ENCODE measurements at places on chromosomes 7 and 10. TPM values are rescaled to one million over a fixed set of nuclear protein-coding genes. Genes with fewer than 3 reads are reported as not detected.

DNA sequence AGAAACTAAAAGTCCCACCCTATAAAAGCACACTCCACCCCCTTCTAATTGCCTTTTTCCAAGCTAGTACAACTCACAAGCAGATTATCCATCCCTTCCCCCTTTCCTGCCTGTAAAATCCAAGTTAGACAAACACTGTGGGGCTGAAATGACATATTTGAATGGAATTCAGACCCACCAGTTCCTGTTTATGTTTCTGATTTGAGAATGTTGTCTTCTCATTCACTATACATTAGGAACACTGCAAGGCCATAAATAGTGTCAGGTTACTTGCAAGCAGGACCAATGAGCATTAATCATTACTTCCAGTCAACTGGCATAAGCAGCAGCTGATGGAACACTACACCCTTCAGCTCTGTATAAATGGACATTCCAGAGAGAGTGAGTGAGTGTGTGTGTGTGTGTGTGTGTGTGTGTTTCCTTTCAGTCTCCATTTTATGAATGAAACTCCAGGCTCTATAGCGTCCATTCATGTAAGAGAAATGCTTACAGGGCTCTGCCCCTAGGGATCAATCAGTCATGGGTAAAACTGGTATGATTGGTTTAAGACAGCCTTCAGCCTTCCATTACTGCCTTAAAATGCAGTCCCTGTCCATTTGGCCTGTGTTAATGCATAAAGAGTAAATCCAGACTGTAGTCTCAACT, 69.3 kb downstream of the ETV1 start:
- no peak for DNase-seq

DNA sequence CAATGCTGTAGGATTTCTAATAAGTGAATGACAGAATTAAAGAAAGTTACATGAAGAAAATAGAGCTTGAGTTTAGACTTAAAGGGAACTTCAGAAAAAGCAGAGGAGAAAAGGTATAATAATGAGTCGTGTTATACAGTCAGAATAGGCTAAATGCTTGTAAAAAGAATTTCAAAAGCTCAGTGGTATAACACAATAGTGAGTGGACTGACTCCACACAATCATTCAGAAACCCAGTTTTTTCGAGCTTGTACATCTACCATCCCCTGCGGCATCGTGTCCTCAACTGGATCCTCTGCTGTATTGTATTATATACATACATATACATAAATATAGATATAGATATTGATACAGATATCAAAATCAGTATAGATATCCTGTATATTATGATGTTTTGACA, 52.2 kb downstream of the IMMP2L start:
- no peak for DNase-seq

DNA sequence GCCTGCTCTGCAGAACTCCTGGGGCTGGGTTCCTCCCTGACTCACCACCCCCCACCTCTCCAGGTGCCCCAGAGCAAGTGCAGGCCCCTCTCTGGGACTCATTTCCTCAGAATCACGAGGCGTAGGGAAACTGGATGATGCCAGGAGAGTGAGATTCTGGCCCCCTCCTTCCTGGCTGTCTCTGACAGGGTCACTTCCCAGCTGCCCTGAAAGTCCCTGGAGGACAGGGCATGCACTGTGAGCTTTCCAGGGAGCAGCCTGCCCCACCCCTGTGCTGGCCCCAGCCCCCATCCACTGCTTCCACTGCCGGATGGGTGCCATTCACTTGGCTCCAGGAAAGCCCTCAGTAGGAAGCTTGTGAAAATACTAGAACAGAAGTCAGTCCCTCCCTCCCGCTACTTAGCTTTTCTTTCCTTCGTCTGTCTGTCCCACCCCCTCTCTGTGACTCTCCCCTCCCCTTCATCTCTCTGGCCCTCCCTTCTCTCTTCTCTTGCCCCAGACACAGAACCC, 10.4 kb downstream of the TACR2 start:
- DNase-seq: no peak

DNA sequence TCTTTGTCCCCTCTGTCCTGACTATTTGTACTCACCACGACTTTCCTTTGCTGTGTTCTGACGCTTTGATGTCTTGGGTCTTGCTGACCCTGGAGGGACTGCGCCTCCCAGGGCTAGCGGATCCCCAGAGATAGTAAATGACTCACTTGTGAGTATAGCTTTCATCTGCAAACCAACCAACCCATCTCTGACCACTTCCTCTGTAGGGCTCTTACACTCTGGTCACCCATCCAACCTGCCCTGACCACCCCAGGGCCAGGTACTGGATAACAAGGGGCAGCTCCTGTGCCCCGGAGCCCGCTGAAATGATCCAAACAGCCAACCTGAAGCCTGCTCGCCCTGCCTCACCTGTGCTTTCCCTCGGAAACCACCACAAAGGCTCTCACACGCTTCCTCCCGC, 125.2 kb upstream of the CARD11 start:
- DNase-seq: no peak

DNA sequence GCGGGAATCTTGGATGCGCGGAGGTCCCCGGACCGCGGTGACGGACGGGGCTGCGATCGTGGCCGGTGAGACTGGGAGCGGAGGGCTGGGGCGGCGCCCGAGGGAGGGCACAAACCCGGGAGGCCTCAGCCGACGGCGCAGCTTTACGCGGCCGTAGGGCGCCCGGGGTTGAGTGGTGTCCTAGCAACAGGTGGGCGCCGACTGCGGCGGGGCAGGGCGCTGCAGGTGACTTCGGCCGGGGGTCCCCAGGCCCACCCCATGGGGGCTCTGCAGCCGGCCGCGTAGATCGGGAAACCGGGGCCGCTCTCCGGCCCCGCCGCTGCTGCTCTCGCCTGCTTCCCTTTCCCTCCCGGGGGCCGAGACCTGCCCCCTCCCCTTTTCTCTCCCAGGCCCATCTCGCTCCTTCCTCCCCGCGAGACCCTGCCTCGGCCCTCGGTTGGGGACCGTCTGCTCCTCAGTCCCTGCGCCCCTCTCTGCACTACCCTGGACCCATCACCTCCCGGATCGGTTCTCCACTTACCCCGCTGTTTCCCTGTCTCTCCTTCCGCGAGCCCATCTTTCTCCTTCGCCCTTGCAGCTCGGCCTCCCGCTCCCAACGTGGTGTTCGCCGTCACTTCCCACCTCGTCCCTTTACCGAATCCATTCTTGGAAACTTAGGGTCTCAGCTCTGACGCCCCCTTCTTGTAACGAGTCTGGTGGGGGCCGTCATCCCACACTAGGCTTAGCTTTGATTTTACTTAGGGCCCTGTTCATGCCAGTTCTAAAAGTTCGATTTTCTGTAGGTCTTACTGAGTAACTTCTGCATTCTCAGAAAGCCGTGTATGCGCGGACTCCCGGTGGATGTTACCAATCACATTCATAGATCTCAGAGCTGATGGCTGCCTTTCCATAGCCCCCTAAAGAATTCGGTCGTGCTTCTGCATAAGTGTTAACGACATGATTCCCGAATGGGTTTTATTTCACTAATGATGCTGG, 18.5 kb upstream of the ACBD5 start:
- no peak for DNase-seq

- no peak for DNase-seq
These were observed 362.0 kb downstream of the ZNF248 start for GRCh38 chr10:37495415-37495814.

GRCh38 chr7:24336461-24336860, 52.5 kb downstream of the NPY start:
- DNase-seq: no peak

- no peak for DNase-seq
These were observed 14.9 kb upstream of the SLIT1 start for GRCh38 chr10:97200616-97201015.

DNA sequence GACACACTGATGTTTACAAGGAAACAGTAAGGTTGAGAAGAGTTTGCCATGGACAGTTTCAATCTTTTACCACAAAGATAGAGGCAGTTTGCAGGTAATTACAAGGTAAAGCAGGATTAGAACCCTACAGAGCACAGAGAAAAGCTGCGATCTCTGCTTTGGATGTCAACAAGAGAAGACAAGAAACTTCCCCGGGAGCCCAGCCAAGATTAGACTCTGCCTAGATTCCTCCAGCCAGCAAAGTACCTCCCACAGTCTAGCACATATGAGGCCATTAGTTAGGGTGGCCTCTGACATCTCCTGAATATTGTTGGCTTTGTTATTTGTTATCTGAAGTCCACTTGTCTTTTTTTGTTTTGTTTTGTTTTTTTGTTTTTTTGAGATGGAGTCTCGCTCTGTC, 178.1 kb downstream of the CALN1 start:
- no peak for DNase-seq

- DNase-seq: no peak
These were observed 47.1 kb upstream of the DYNC1I1 start for GRCh38 chr7:95725205-95725604.

GRCh38 chr10:112232670-112233069, 49.1 kb upstream of the GPAM start:
- DNase-seq: no peak

GRCh38 chr7:6691609-6692106, 15.1 kb downstream of the ZNF12 start:
- no peak for DNase-seq

DNA sequence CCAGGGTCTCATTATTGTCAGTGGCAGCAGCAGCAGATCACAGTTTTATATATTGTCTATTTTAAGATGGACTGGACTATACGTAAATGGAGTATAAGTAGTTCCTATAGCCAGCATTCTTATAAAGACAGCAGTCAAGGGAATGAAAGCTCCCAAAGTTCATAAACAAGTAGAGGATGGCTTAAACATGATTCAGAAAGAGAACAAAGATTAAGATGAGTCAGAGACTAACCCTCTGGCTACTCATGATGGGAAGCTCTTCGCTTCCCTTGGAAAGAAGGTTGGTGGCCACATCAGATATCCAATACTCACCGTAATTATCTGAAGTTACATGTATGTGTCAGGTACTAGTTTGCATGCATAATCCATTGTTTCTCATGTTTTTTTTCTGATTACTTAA, 277.0 kb downstream of the INHBA start:
- no peak for DNase-seq

DNA sequence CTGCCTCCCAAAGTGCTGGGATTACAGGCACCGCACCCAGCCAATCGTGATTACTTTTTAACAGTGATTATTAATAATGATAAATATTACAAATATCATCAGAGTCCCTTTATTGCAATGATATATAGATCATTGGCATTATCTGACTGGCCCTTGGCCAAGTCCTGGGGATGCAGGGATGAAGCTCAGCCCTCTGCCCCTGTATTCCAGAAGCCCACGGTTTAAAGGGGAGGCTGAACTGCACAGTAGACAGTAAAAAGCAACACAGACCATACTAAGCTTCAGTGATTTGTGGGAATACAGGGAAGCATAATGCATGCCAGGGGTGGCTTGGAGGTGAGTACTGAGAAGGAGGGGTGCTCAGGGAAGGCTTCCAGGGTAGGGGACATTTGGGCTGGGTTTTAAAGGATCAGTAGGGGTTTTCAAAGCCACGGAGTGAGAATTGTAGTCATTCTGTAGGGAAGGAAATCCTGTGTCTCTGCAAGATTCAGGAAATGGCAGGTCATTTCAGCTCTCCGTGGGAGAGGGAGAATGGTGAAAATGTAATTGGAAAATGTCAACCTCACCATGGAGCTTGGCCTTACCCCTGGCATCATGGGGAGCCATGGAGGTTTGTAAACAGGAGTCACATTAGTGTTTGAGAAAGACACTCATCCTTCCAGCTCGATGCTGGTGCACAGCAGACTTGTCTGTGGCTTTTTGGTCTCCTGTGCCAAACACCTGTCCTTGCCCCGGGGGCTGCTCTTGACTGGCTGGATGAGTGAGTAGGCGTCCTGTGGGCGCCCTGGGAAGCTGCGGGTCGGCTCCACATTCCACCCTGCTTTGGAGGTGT, 8.8 kb downstream of the ADAMTS14 start:
- no peak for DNase-seq

- no peak for DNase-seq
These were observed 58.8 kb downstream of the ZNF518A start for GRCh38 chr10:96188916-96189315.

DNA sequence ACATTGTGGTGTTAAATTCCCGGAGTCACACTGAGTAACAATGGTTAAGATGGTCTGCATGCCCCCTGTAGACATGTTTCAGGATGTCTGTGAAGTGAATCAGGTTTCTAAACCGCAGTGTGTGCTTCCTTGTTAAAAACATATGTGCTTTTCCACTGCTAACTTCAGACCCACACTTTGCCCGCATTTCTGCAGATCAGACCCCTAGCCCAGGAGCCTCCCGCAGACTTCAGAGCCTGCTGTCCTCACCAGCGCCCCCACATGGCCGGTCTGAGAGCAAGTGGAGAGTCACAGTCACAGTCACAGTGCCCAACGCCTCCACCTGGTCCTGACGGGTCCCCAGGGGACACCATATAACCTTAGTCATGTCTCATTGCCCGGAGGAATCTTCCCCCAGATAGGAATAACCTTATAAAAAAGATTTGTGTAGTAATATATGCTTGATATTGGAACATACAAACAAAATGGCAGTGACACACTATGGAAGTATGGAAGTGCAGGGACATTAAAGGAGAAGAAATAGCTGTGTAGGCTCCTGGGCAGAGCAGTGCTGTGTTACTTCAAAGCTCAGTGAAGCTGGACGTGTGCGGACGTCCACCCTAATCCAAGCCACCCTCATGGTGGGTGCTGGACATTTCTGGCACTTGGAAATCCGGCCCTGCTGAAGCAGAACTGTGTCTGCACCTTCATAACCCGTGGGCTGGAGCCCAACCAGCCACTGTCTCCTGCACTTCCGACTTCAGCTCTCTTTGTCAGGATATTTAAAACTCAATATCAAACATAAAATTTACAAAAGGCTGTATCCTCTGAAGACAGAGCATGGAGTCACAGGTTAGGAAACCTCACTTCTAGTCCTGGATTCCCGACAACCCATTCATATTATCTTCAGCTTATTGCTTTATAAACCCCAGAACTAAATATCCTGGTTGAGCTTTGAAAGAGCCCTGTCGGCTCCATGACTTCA, 29.0 kb downstream of the GSTO2 start:
- DNase-seq: no peak

- DNase-seq: no peak
These were observed 323.4 kb downstream of the PARD3 start for GRCh38 chr10:34491678-34492077.

- no peak for DNase-seq
These were observed 74.5 kb downstream of the DGKI start for GRCh38 chr7:137772316-137772715.

DNA sequence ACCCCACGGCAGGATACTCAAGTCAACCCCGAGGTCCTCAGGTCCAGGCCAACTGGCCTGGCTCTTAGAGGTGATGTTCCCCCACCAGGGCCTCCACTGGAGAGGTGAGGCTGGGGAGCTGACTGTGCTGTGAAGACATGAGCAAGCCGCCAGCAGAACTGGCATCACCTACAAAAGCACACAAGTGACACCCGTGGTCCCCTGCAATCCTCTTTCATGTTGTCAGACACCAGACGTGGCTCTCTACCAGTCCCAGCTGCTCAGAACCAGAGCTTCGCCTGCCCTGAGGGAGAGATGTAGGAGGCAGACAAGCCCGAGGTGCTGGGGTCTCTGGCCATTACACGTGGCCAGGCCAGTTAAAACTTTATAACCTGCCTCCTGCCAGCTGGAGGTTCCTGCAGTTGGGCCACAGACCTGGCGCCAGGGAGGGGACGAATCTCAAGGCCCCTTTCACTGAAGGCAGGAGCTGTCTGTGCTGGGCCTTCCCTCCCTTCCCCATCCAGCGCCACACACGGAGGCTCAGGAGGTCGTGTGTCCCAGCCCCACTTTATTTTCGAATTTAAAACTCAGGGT, 2.2 kb downstream of the COMTD1 start:
- no peak for DNase-seq

The MAT1A gene
- total RNA-seq: not detected

The RELN gene
- total RNA-seq: 3.6 TPM

The NFE2L3 gene
- 4.8 TPM for total RNA-seq

The RBP3 gene
- not detected for total RNA-seq

The CFTR gene
- 7.1 TPM for total RNA-seq

The TMEM176A gene
- total RNA-seq: 47.7 TPM

The CPED1 gene
- total RNA-seq: 37.2 TPM

The COBL gene
- 27.7 TPM for total RNA-seq

The IDI2 gene
- not detected for total RNA-seq

Data from omental fat pad (tissue), 4 donors.